ENCODE measurements at places on chromosomes 11 and 22. TPM values are rescaled to one million over a fixed set of nuclear protein-coding genes. Genes with fewer than 3 reads are reported as not detected.

- DNase-seq, result no peak
Measured at GRCh38 chr11:61273178-61274078, 21.7 kb downstream of the VWCE start.

Gene DBX1
- total RNA-seq, result not detected

DNA sequence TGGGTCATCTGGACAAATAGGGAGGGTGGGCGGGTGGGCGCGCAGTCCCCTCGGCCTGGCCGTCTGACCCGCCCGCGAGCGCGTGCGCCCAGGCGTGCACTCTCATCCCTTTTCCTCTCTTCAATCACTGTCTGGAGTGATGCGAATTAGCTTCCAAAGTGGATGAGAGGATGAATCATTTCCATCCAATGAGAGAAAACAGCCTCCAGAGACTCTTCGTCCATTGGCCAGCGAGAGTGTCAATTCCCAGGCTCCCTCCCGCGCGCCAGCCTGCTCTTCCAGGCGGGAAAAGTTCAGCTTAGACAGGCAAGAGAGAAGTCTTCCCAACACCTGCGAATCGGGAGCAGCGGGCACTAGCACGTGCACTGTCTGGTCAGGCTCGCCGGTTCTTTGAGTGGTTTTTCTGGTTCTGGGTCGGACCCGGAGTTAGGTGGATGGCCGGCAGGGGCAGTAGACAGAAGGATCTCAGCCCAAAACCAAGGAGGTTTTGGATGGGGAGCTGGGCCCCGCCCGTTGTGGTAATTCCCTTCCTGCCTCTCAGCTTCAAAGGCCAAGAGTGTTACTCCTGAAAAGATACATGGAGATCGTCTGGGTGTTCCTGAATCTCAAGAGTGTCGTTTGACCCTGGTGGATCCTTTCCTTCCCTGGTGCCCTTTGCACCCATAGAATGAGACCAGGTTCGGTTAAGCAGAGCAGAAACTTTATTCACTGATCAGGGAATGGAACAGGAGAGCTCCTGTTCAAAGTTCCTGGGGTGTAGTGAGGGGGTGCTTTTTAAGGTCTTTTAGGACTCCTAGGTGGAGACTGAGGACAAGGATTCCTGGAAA, 33.4 kb upstream of the GLYATL1 start:
- no peak for DNase-seq

DNA sequence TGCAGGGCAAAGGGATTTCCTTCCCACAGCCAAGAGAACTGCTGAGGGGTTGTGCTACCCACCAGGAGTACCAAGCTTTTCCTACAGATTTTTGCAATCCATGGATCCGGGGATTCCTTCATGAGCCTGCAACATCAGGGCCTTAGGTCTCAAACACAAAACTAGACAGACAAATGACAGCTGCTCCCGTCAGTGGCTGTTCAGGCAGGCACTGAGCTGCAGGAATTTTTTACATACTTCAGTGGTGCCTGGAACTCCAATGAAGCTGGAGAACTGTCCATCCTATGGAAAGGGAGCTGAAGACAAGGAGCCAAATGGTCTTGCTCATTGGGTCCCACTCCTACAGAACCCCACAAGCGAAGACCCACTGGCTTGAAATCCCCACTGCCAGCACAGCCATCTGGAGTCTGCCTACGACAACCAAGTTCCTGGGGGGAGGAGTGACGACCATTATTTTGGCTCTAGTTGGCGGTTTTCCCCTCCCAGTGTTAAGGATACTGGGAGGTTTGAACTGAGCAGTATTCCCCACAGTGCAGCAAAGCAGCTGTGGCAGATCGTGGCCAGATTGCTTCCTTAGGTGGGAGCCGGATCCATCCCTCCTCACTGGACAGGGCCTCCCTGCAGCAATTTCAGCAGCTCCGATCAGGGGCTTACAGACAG, 157.7 kb upstream of the TMEM45B start:
- DNase-seq, result no peak

Gene SAA2
- total RNA-seq, result 15.2 TPM

Gene TBX1
- total RNA-seq, result not detected

- no peak for DNase-seq
Measured at GRCh38 chr11:57680552-57680874, 12.6 kb downstream of the ZDHHC5 start.
